Skeletal muscle tissue (tissue), 5 donors: ENCODE measurements at places on chromosomes 6 and 20. TPM values are rescaled to one million over a fixed set of nuclear protein-coding genes. Genes with fewer than 3 reads are reported as not detected.

Gene APOBEC2
- 664 TPM for total RNA-seq

Gene PRL
- total RNA-seq = 1.0 TPM

Gene ATP9A
- 56.4 TPM for total RNA-seq

Gene ACTL10
- 1.0 TPM for total RNA-seq

Gene TMEM14B
- 65.2 TPM for total RNA-seq

Gene HDGFL1
- total RNA-seq = not detected

Gene RSPO3
- 6.3 TPM for total RNA-seq

Gene BLCAP
- total RNA-seq = 241 TPM

Gene SOX18
- 3.7 TPM for total RNA-seq

Gene DLL1
- total RNA-seq = 13.6 TPM

Gene RIMS1
- 15.7 TPM for total RNA-seq

Gene ZSWIM1
- 3.1 TPM for total RNA-seq

Gene NKAIN4
- total RNA-seq = 13.6 TPM

Gene DDO
- total RNA-seq = 4.7 TPM

Gene IYD
- total RNA-seq = not detected

Gene SMLR1
- not detected for total RNA-seq

Gene OR2J2
- total RNA-seq = not detected

Gene ADNP
- total RNA-seq = 41.8 TPM

Gene BANF2
- total RNA-seq = not detected

Gene VGLL2
- 17.7 TPM for total RNA-seq

Gene PBOV1
- not detected for total RNA-seq

Gene FOXF2
- total RNA-seq = 0.52 TPM

Gene OR2B6
- total RNA-seq = not detected

Gene JAG1
- 60.5 TPM for total RNA-seq

Gene VSX1
- not detected for total RNA-seq

Gene DEFB128
- total RNA-seq = not detected

Gene CRIP3
- 2.1 TPM for total RNA-seq

Gene UNC5CL
- total RNA-seq = 2.1 TPM

Gene CDKN1A
- total RNA-seq = 62.1 TPM

Gene KCNQ5
- total RNA-seq = 0.52 TPM

Gene NKX2-4
- not detected for total RNA-seq

Gene PKHD1
- total RNA-seq = 38.6 TPM

Gene METTL24
- 0.52 TPM for total RNA-seq

Gene STMND1
- not detected for total RNA-seq

Gene TRIM15
- total RNA-seq = not detected

Gene NHLRC1
- 3.1 TPM for total RNA-seq

Gene TFAP2B
- total RNA-seq = not detected

Gene TP53TG5
- total RNA-seq = not detected

Gene CDSN
- not detected for total RNA-seq

Gene LST1
- total RNA-seq = 3.7 TPM

Gene PLN
- 18.3 TPM for total RNA-seq

Gene PDE10A
- 11.0 TPM for total RNA-seq

Gene CLVS2
- total RNA-seq = under 0.01 TPM

Gene IGF2R
- 161 TPM for total RNA-seq

Gene SLPI
- not detected for total RNA-seq

Gene OR5V1
- not detected for total RNA-seq

Gene PREX1
- 20.4 TPM for total RNA-seq

Gene SGK2
- 1.0 TPM for total RNA-seq

Gene NKX2-2
- total RNA-seq = not detected
